ENCODE measurements at places on chromosomes 16 and 17.

GRCh38 chr16:2086106-2086742 is 38.4 kb downstream of the TSC2 start:
- DNase-seq: no peak

GRCh38 chr16:28126684-28127620 is 63.4 kb upstream of the GSG1L start:
- no peak for DNase-seq

GRCh38 chr16:61575617-61576016 is 460.6 kb downstream of the CDH8 start:
- DNase-seq: no peak

DNA sequence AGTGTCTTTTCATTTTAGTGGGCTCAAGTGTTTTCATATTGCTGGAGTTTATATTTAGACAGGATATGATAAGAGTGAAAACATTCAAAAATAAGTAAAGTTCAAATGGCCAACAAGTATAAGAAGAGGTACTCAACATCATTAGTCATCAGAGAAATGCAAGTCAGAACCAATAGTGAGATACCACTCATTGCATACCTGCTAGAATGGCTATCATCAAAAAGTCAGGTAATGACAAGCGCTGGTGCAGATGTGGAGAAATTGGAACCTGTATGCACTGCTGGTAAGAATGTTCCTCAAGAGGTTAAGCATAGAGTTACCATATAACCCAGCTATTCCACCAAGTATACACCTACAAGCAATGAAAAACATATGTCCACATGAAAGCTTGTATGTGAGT is 87.8 kb downstream of the WNT3 start:
- no peak for DNase-seq

- no peak for DNase-seq
Observed at GRCh38 chr16:85350146-85350728, 238.0 kb upstream of the CIBAR2 start.

DNA sequence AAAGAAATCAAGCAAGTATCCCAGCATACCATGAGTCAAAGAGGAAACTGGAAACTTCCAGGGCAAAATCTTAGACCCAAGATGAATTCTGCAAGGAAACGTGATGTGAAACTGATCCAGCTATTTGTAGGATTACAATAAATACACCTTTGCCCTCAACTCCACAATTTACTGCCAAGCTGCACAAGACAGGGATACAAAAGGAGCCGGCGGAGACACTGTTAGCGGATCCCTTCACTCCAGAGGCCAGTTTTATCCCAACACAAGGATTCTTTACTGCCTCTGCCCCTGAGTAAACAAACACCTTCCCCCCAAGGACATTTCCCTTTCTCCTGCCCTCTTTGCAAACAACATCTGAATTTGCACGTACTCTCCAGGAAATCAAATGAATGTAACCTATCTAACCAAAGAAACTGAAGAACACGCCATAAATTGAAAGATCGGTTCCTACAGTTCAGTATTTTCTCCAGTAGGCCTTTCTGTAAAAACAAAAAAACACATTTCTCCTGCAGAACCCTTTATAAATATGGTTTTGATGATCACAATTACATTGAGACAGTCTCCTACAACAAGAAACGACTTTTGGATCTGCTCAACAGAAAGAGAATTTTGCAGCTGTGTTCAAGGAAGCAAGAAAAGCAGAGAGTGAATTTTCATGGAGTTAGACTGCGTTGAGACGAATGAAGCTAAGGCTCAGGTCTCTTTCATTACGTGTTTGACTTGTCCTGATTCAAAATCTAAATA is 1.4 kb upstream of the CBX2 start:
- DNase-seq: no peak

- no peak for DNase-seq
Observed at GRCh38 chr17:83052241-83052564, 27.2 kb upstream of the METRNL start.

DNA sequence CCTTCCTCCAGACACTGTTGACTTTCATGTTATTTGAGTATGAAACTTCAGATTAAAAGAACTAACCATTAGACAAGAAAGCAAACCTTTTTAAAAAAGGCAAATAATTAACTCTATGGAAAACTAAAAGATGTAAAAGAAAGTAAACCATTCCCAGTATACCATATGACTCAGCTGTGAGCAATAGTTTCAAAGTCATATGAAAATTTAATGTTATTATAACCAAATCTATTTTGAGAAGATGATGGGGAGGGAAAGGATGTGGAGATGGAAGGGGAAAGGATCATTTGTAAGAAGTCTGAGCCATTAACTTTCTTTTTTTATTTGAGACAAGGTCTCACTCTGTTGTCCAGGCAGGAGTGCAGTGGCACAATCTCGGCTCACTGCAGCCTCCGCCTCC is 131.8 kb downstream of the IRX5 start:
- no peak for DNase-seq

- DNase-seq: no peak
Observed at GRCh38 chr16:873889-874288, 73.4 kb upstream of the GNG13 start.

DNA sequence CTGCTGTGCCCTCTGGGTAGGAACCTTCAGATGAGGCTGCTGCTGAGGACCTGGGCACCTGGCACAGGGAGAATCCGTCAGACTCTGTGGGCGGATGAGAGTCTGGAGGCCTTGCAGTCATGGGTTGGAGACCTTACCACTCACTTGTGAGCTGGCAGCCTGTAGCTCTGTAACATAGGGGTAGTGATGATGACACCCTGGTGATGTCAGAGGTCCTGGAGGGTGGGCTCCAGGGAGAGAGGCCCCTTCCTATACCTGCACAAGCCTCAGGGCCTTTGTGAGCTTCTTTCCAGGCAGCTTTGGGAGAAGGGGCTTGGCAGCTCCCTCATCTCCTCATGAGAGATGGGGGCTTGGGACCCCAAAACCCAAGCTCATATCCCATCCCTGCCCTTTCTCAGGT is 1.6 kb downstream of the MIEF2 start:
- no peak for DNase-seq

DNA sequence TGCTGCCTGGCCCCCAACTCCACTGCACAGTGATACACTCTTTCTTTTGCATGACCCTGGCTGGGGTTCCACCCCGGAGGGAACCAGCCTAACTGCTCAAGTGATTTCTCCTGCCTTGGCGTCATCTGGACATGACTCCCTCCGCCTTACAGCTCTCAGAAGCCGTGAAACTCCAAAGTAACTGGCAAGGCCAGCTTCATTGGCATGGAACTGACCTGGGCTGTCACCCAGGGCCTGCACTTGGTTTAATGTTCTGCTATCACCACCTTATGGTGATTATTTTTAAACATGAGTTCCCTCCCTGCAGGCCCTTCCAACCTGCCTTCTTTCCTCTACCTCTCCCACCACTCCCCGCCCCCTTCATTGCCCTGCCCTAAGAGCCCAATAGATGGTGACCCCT is 139.7 kb upstream of the CDH5 start:
- DNase-seq: no peak

- no peak for DNase-seq
Observed at GRCh38 chr16:77306075-77306474, 106.9 kb downstream of the SYCE1L start.

DNA sequence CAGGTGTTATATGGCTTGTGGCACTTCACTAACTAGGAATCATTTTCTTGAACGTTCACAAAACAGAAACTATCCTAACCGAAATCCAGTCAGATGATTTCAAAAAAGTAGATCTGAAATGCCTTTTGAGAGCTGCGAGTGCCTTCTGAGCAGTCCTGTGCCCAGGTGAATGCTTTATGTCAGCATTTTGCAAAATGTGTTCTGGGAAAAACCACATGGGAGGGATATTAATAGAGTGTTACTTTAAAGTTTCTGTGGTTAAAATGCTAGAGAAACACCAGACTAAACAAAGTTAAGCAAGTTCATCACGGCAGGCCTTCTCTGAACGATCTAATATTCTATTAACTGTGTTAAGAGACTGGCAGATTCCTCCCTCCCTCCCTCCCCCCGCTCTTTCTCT is 15.8 kb upstream of the RGS9 start:
- DNase-seq: no peak

- DNase-seq: peak; percentile 53
Observed at GRCh38 chr16:83995754-83996153, 27.7 kb downstream of the NECAB2 start.

GRCh38 chr16:47036201-47036600 is 62.7 kb upstream of the DNAJA2 start:
- DNase-seq: no peak

GRCh38 chr17:13127921-13128602 is 110.2 kb upstream of the ELAC2 start:
- DNase-seq: no peak

DNA sequence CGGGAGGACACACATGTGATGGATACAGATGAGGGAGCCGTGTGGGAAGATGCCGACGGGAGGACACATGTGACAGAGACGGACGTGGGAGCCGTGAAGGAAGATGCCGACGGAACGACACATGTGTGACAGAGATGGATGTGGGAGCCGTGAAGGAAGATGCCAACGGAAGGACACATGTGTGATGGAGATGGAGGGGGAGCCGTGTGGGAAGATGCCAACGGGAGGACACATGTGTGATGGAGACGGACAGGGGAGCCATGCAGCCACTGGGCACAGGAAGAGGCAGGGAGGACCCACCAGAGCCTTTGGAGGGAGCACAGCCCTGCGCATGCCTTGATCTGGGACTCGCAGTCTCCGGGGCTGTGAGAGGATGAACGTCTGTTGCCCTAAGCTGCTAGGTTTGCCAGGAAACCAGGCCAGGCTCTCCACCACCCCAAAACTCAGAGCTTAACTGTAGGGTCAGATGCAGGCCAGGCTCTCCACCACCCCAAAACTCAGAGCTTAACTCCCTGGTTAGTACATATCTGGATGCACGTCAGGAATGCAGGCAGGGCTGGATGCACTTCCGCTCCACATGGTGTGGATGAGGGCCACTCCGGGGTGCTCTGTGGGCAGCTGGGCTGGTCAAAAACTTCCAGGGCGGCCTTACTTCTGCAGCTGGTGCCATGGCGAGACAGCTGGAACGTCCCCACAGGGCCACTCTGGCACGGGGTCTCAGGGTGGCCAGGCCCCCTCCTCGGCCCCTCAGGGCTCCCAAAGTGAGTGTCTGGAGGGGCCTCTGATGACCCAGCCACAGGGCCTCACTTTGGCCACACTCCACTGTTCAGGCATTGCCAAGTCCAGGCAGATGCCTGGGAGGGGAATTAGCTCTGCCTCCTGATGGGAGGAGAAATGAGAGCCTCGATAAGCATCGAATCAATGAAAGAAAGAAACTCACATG is 47.7 kb upstream of the ZNF469 start:
- no peak for DNase-seq

GRCh38 chr17:57948555-57949420 is 6.4 kb downstream of the CUEDC1 start:
- no peak for DNase-seq

DNA sequence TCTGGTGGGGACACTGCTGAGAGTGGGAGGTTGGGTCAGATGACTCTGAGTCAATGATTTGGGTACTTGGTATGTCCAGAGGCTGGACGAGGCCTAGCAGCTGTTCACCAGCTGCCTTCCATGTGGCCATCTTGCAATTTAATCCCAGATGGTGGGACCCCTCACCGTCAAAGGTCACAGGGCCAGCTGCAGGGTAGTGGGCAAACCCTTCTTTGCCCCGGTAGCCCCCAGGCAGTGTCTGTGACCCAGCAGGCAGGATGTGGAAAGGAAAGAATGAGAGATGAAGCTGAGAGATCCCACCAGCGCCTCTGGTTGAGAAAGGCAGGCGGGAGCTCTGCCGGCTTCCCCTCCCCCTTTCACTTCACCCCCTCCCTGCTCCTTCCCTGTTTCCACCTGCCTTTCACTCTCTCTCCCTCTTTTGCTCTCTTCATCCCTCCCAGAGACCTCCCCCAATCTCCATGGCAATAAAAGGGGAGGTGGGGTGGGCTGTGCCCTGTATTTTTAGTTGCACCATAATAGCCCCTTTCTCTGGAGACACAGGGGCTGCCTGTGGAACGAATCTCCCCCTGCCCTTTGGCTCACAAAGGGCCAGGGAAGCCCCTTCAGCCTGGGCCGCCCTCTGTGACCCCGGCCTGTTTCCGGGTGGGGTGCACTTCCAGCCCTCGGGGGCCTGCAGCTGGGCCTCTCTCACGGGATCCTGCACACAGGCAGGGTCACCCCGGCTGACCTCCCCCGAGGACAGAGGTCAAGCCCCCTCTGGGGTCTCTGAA is 20.2 kb downstream of the CDK5RAP3 start:
- DNase-seq: no peak

DNA sequence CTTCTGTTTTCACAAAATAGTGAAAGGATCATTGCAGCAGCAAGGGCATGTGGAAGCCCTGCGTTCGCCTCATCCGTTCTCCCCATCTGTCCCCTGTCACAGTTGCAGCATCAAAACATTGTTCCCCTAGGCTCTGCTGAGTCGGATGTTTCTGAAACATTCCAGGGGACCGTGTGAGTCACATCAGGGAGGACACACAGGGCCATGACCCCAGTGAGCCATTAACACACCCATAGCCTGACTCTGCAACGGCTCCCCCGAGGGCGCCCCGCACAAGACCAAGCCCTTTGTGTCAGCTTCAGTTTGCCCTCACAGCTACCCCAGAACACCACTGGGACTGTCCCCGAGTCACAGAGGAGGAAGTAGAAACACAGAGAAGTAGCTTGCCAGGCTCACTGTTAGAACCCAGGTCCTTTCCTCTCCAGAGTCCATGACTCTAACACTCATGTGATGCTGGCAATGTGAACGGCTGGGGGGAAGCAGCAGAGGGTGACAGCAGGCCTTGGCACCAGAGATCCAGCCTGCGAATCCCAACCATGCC is 63.3 kb upstream of the HSBP1 start:
- peak; percentile 36 for DNase-seq

DNA sequence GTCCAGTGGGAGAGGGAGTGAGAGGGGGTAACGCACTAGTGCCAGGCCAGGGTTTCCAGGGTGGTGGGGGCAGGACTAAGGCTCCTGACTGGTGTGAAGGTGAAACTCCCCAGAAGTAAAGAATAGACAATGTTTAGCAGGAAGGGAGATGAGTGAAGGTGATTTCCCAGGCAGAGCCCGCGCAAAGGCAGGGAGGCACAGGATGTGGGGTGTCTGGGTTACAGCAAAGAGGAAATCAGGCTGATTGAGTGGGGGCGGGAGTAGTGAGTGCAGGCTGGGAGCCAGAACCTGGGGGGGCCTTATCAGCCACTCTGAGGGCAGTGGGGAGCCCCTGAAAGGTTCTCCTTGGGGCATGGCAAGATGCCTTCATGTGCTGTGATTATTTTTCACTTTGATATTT is 167.5 kb downstream of the UTP18 start:
- peak; percentile 51 for DNase-seq

Measured in GM13976 (cell line).